Dermis blood vessel endothelial cell (primary cell): ENCODE measurements at places on chromosomes 11 and 22. TPM values are rescaled to one million over a fixed set of nuclear protein-coding genes. Genes with fewer than 3 reads are reported as not detected.

Gene PNPLA5
- not detected in 2 replicates for total RNA-seq

Gene NLRP6
- not detected in 2 replicates for total RNA-seq

Gene LIF
- 1.1 and 1.7 TPM in 2 replicates for total RNA-seq

Gene TRIM29
- not detected in 2 replicates for total RNA-seq

Gene RBMXL2
- total RNA-seq, result not detected in 2 replicates

Gene C11orf65
- 0.09 TPM in 1 of 2 replicates, not detected in the other for total RNA-seq

Gene GRIK4
- under 0.01 TPM in 1 of 2 replicates, not detected in the other for total RNA-seq

Gene RIMBP3C
- total RNA-seq, result 0.09 and 0.17 TPM in 2 replicates

Gene PKP3
- 0.09 and 0.68 TPM in 2 replicates for total RNA-seq

Gene CRYAB
- total RNA-seq, result 1.0 and 1.7 TPM in 2 replicates

Gene XNDC1N
- total RNA-seq, result 6.1 and 6.3 TPM in 2 replicates

Gene SPA17
- total RNA-seq, result 5.8 and 6.9 TPM in 2 replicates

Gene NOX4
- total RNA-seq, result 30.6 and 59.8 TPM in 2 replicates

Gene CFAP300
- 0.09 TPM in 1 of 2 replicates, not detected in the other for total RNA-seq

Gene MS4A14
- total RNA-seq, result not detected in 2 replicates

Gene GGT1
- 2.2 and 2.6 TPM in 2 replicates for total RNA-seq

Gene TRIM51
- total RNA-seq, result not detected in 2 replicates

Gene ACRV1
- not detected in 2 replicates for total RNA-seq

Gene LRRN4CL
- 0.34 and 0.51 TPM in 2 replicates for total RNA-seq

Gene GPR83
- not detected in 2 replicates for total RNA-seq

Gene OLFML1
- 0.65 TPM in 1 of 2 replicates, not detected in the other for total RNA-seq

Gene LMO2
- 107 and 149 TPM in 2 replicates for total RNA-seq

Gene NXPE1
- total RNA-seq, result not detected in 2 replicates

Gene APLNR
- 3.0 and 19.6 TPM in 2 replicates for total RNA-seq

Gene TUBA8
- total RNA-seq, result 1.0 and 1.3 TPM in 2 replicates

Gene PIH1D2
- total RNA-seq, result 0.93 and 1.4 TPM in 2 replicates

Gene PRG3
- total RNA-seq, result not detected in 2 replicates

Gene OR5A1
- total RNA-seq, result under 0.01 TPM in 1 of 2 replicates, not detected in the other

Gene BCO2
- 0.68 and 1.3 TPM in 2 replicates for total RNA-seq

Gene FZD4
- 185 and 214 TPM in 2 replicates for total RNA-seq

Gene API5
- 86.8 and 118 TPM in 2 replicates for total RNA-seq

Gene ARHGAP20
- 1.0 and 1.5 TPM in 2 replicates for total RNA-seq

Gene TMPRSS5
- total RNA-seq, result 0.14 and 0.17 TPM in 2 replicates

Gene YPEL4
- 0.05 TPM in 1 of 2 replicates, not detected in the other for total RNA-seq

Gene EXPH5
- total RNA-seq, result under 0.01 and 0.09 TPM in 2 replicates

Gene ZNF74
- 19.7 and 21.3 TPM in 2 replicates for total RNA-seq

Gene KCTD17
- 53.4 and 58.2 TPM in 2 replicates for total RNA-seq

Gene RIMBP3B
- 0.09 and 0.34 TPM in 2 replicates for total RNA-seq

Gene MUC5AC
- total RNA-seq, result not detected in 2 replicates

Gene SHANK2
- 0.37 and 0.68 TPM in 2 replicates for total RNA-seq

Gene DDIAS
- 4.6 and 12.8 TPM in 2 replicates for total RNA-seq

Gene CAPN1
- 97.2 and 207 TPM in 2 replicates for total RNA-seq

Gene OR51B2
- total RNA-seq, result not detected in 2 replicates

Gene TNRC6B
- 23.1 and 24.5 TPM in 2 replicates for total RNA-seq

Gene MAP6
- 0.14 and 0.51 TPM in 2 replicates for total RNA-seq

Gene CHRDL2
- 1.9 TPM in 1 of 2 replicates, not detected in the other for total RNA-seq

Gene OR4A16
- total RNA-seq, result not detected in 2 replicates

Gene C11orf16
- total RNA-seq, result not detected in 2 replicates

Gene VSTM5
- 0.05 TPM in 1 of 2 replicates, not detected in the other for total RNA-seq

Gene MAPK8IP1
- total RNA-seq, result 2.2 and 3.1 TPM in 2 replicates

Gene MS4A15
- not detected in 2 replicates for total RNA-seq
